Activated T-helper 1 cell treated with anti-CD3 and anti-CD28 coated beads, Interleukin-12 subunit alpha, Interleukin-12 subunit beta, Interleukin-2, Interleukin-4 antibody, amounts not matched to agents 30 ng/mL and 10 ng/mL and 1 ng/mL, durations not matched to agents 14 hours and 24 hours and 36 hours (primary cell): ENCODE measurements at places on chromosomes 11 and 22.

GRCh38 chr22:38783095-38783615 lies 10.8 kb downstream of the DNAL4 start:
- no peak for DNase-seq

DNA sequence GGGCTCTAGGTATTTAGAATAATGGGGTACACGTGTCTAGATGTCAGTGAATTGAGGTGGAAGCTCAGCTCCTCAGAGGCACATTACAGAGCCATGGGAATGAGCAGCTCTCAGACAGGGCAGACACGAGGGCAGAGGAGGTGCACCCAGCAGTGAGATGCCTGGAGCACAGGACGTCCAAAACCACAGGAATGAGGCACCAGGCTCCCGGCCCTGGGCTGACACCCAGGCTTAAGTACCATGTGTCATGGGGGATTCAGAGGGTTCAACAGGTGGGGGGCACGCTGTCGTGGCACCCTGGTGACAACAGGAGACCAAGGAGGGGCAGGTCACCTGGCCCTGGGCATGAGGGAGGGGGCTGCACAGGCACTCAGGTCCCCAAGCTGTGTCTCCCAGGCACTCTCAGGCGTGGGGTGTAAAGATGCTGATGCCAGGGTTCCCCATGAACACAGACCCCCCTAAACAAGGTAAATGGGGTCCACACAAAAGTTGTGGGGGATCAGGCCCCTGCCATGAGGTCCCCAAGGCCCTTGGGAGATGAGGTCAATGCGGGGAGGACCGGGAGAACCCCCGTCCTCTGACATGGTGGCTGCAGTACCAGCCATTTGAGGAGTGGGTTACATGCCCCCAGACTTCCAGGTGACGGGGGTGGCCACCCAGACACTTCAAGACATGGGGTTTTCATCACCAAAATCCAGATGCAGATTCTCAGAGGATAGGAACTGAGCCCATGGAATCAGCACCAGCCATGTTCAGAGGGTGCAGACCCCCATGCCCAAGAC lies 5.6 kb upstream of the SYT8 start:
- no peak for DNase-seq

DNA sequence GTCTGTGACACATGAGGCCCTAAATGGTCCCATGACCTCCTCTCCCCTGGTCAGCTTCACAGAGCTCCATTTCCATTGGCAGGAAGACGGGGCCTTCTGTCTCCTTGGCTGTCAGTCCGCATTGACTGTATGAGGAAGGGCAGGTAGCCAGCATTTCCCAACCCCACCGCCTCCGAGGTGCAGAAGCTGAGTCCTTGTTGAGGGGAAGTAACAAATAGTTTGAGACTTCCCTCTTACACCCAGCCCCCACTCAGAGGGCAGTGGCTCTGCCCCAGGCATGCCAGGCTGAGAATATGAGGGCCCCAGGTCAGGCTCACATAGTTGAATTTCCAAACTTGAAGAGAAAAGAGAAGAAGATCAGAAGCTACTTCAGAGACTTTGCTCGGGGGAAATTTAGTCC lies 611.1 kb downstream of the BRD1 start:
- DNase-seq = no peak

DNA sequence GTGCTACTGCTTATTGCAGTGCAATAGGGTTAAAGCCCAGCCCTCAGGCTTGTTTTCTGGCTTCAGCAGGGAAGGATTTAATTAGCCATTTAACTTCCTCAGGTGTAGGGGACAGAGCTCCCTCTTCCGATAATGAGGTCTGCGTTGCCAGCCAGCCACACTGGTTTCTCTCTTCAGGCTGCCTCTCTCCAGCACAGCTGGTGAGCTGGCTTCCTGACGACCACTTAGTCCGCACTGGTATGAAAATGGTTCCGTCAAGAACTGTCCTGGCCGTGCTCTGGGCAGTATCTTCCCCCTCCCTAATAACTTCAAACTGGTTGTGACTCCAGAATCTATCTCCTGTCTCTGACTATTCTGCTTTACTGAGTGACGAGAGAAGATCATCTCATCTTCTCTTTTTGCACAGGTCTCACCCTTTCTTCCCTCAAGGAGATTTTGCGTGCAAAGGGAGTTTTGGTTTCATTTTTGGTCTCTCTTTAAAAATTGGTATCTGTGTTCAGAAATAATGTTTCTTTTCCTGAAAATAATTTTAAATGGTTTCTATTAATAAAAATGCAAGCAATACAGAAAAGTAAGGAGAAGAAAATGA lies 49.2 kb downstream of the CNTN5 start:
- no peak for DNase-seq

GRCh38 chr11:59416613-59417012 lies 9.6 kb downstream of the OR5A2 start:
- DNase-seq = no peak

DNA sequence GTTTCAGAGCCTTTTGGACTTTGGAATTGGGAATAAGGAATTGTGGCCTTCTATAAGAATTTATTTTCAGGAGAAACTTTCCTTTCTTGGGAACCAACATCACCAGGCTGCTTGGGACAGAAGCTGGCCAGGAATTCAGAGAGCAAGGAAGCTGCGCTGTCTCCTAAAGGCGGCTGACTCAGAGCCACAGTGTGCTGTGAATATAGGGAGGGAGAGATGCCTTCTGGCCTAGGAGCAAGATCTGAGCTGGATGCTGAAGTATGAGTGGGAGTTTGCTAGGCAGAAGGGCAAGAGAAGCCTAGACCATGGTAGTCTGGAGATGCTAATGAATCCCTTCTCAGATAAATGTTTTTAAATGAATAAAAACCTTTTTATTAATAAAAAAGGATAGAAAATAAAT lies 213.7 kb upstream of the TBCEL start:
- DNase-seq = no peak

- DNase-seq = no peak
These were observed 1883.4 kb upstream of the RAG2 start for GRCh38 chr11:38481391-38481790.

GRCh38 chr11:36131721-36132397 lies 157.4 kb downstream of the COMMD9 start:
- DNase-seq = no peak

- no peak for DNase-seq
These were observed 142.3 kb downstream of the OR4C45 start for GRCh38 chr11:50174975-50175374.

GRCh38 chr11:17738151-17738973 lies 3.8 kb downstream of the KCNC1 start:
- no peak for DNase-seq

- DNase-seq = no peak
These were observed 32.4 kb downstream of the MCAM start for GRCh38 chr11:119284344-119285157.

- DNase-seq = no peak
These were observed 246.8 kb downstream of the BUD13 start for GRCh38 chr11:116525961-116526495.
